ENCODE measurements at places on chromosomes 1 and 21.

DNA sequence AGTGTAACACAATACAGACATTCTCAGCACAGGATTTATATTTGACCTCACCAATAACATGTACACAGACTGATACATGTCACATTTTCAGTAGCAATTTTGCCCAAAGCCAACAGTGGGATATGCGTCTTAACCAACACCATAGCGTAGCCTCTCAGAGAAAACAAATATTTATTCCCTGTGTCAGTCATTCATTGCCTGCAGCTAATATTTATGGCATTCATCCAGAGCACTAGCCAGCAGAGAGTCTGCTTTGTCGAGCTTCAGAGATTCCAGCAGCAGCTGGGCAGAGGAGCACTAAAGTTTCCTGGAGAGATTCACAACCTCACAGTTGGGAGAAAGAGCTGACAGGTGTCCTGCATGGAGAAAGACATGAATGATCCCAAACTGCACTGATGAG is 400.7 kb upstream of the DAB1 start:
- DNase-seq = no peak

DNA sequence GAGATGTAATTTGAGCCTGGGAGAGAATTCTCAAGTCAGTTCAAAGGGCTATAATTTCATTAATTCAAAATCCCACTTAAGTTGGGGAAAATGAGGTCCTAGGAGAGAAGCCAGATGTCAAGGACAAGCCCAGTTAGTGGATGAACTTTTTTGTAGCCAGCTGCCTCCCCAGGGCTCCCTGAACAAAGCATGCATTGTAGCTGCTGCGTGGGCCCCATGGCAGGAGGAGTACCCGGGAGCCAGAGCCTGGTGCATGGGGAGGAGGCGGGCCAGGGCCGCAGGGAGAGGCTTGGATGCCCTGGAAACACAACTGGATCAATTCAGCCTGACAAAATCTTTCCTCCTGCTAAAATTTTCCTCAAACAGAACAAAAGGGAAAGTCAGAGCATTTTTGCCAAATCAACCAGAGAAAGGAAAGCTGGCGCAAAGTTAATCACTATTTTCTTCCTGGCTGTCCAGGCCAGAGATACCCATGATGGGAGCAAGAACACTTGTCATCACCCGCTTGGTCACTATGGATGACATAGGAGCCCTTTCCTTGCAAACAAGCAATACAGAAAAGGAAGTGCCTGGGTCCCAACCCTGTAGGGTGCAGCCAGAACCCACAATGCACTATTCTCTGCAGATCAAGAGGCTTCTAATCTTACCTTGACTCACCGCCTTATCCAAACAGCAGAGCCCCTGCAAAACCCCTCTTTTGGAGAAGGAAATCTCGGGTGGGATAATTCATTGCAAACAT is 248.1 kb upstream of the RAB4A start:
- no peak for DNase-seq

GRCh38 chr1:55547405-55547804 is 332.2 kb upstream of the USP24 start:
- DNase-seq = no peak

DNA sequence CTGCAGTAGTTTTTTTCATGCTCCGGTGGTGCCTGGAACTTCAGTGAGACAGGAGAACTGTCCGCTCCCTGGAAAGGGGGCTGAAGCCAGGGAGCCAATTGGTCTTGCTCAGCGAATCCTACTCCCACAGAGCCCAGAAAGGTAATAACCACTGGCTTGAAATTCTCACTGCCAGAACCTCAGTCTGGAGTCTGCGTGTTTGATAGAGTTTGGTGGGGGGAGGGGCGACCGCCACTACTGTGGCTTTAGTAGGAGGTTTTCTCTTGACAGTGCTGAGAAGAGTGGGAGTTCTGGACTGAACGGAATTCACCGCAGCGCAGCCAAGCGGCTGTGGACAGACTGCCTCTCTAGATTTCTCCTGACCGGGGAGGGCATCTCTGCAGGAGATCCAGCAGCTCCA is 8.0 kb upstream of the OR2M3 start:
- DNase-seq = no peak

- DNase-seq = no peak
Measured at GRCh38 chr1:47785561-47786271, 211.5 kb downstream of the TRABD2B start.

GRCh38 chr1:155834296-155834926 is 22.6 kb downstream of the GON4L start:
- no peak for DNase-seq

DNA sequence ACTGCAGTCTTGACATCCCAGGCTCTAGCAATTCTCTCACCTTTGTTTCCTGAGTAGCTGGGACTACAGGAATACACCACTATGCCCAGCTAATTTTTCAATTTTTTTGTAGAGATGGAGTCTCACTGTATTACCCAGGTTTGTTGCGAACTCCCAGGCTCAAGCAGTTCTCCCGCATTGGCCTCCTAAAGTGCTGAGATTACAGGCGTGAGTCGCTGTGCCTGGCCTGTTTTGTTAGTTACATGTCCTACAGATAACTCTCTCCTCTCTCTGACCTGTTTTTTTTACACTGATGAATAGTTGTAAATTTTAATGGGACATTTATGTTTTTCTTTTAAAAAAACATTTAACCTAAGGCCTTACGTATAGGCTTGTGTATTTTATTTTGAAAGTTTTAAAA is 19.8 kb downstream of the PTBP2 start:
- DNase-seq = no peak

- DNase-seq = no peak
Measured at GRCh38 chr1:60535713-60536112, 462.1 kb upstream of the C1orf87 start.

DNA sequence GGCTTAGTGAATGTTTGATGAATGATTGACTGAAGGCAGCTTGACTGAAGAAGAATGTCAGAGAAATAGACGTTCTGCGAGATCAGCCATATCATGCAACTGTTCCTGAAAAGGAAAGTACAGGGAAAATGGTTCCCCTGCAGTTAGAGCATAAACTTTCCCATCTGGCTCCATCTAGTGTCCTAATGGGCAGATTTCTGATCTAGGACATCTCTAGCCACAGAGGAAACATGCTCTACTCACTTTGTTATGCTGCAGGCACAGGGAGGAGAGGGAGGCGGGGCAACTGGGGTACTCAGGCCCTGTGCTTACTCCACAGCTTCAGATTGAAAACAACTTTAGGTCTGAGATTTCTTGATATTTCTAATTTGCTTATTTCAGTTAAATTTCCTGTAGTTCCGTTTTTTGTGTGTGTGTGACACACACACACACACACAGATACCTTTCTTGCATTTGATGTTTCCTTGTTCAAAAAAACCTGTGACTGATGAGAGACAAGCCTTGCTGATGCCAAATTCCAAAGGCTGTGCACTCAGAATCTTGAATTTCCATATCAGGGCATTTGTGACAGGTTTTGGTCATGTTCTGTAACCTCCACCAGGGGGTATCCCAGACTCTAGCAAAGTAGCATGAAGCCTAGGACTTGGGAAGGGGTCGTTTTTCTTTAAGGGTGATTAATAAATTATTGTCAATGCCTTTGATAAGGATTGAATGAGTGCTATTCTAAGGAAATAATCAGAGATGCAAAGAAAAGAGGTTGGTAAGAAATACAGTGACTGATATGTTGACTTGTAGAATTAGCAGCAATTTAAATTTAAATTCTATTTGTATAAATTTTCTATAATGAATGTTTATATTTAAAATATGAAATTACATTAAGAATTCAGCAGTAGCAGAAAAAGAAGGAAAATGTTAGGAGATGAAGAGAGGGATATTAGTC is 139.7 kb upstream of the BEND5 start:
- DNase-seq = no peak

GRCh38 chr21:45994759-45995685 is 13.5 kb downstream of the COL6A1 start:
- no peak for DNase-seq

DNA sequence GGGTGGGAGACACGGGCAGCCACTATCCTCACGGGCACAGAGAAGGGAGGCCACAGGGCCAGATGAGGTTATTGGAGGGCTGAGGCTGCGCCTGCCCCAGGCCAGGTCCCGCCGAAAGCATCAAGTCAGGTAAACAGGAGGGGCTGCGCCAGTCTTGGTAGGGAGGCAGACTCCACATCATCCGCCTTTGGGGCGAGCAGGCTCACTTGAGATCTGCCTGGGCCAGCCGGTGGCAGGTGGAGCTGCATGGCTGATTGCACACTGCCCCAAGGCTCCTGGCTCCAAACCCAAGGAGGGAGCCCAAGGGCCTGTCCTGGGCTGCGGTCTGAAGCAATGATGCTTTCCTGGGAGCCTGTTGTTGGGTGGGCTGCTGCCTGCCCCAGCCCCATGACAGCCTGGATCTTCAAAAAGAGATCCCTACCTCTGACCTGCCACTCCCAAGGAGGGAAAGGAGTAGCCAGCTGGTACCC is 4.6 kb downstream of the SMIM1 start:
- no peak for DNase-seq

DNA sequence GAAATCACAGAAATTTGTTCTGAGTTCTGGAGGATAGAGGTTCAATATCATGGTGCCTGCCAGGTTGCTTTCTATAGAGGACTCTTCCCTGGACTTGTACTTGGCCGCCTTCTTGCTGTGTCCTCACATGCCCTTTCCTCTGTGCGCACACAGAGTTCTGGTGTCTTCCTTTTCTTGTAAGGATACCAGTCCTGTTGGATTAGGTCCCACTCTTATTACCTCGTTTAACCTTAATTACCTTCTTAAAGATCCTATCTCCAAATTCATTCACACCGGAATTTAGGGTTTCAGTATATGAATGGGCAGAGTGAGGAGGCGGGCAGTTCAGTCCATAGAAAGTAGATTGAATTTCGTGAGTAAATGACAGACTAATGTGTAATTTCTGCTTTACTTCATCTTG is 413.9 kb downstream of the NCAM2 start:
- DNase-seq = no peak

GRCh38 chr1:63112155-63112900 is 210.0 kb upstream of the FOXD3 start:
- peak; percentile 14 for DNase-seq

DNA sequence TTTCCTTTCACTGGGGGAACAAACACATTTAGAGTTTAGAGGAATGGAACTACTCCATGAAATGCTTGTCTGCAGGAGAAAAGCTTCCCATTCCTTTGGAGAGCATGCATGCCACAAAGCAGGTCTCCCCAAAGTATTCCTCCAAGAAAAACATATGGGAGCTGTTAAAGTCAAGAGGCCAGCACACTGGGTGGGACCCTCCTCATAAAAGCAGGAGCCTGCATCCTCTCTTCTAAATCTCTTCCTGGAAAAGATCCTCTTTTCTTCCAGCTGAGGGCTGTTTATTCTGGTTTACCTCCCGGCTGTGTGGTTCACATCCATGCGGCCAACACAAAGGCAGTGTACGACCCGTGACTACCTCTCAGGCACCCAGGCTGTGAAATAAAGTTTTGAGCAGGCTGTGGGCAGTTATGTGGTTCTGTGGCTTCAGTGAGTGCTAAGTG is 103.4 kb downstream of the TENT5C start:
- no peak for DNase-seq

GRCh38 chr21:14243461-14243860 is 27.5 kb downstream of the RBM11 start:
- no peak for DNase-seq

DNA sequence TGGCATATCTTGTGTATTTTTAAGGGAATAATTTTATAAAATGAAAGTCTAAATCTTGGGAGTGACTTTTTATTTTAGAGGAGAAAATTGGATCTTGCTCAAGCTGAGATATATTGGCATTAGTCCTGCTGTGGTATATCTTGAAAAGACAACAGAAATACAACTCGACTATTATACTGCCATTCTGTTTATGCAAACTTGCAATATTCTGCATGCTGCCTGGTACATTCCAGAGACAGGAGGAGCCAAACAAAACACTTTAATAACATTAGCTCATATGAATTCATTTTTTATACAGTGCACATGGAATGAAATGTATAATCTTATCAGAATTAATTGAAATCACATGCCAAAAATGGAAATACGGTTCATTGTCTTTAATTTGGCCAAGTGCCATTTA is 176.0 kb upstream of the NRIP1 start:
- DNase-seq = no peak

DNA sequence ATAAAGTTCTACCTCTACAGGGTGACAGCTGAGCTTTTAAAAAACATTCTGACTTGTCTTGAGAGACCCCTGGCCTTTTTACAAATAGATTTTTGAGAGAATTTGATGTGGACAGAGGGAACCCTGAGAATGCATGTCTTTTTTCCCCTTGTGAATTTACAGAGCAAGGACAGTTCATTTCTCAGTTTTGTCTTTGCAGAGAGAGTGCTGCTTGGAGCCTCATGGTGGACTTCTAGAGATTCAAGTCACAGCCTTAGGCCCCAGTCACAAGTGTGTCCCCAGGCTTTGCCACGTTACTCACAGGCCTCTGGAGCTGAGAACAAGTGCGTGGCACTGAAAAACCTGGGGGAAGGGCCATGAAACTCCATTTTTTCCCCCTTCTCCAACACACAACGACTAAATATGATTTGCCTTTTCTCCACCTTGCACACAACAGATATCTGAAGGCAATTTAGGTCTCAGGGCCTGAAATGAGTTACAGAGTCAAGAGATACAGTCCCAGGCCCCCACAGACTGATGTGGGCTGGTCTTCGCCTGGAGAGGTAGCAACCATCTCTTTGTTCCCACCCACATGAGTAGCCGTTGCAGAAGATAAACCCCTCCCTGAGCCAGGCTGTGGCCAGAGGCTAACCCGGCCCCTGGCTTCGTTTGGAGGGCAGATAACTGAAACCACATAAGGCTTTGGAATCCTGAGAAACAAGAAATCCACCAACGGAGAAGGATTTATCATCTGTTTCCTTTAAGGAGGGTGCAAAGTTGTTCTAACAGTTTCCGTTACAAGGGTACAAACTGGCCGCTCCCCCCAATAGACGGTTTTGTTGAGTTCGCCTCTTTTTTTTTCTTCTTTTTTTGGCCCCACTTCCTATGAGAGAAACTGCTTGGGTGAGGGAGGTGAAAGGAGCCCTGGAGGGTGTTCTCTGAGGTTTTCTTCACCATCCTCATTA is 1.0 kb upstream of the PIGV start:
- peak; percentile 78 for DNase-seq

DNA sequence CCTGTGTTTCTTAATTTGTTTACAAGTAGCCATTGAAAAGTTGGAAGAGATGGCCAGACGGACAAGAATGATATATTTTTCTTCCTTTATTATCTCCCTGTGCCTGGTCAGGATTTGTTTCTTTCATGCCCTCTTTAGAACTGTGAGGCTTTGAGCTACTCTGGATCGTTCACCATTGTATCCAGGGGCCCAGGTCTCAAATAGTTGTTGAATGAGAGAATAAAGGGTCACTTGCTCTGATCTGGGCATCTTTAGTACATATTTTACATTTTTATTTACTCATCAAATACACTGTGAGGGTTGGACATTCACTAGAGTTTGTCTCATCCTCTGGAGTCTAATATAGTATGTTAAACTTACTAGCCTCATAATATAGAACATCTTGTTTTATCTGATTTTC is 48.7 kb downstream of the IVNS1ABP start:
- DNase-seq = no peak
